Stimulated activated CD4-positive, alpha-beta T cell treated with anti-CD3 and anti-CD28 coated beads, Interleukin-2, amount 100 ng/mL, for 24 hours (primary cell): ENCODE measurements at places on chromosomes 4 and X.

GRCh38 chr4:3285558-3286334 is 7.1 kb upstream of the RGS12 start:
- DNase-seq, result no peak

DNA sequence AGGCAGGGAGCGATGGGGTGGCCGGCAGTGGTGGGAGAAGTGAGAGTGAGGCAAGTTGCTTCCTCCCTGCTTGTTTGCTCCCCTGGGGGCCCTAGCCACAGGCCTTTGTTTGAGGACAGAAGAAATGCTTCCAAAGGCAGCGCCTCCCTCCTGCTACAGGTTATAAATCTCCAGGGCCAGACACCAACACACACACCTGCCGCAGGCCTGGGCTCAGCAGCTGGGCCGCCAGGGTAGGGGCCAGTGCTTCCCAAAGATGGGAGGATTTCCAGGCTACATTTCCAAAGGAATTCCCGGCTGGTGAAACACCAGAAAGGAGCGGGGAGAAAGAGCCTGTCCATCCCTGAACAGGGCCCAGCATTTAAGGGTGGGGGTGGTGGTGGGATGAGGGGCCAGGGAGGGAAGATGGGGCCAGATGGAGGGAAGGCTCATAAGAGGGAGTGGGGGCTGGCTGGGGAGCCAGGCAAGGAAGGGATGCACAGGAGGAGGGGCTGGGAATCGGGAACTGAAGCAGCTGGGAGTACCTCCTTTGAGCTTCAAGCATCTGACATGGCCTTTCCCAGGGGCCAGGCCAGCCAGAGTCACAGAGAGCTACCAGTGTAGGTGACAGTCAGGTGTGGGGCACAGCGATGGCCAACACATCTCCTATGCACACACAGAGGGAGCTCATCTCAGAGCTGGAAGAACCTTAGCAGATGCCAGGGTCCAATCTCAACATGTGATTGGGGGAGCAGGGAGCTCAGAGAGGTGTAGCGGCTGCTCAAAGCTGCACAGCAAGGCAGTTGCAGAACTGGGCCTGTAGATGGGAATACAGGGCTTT is 143.9 kb downstream of the PJA1 start:
- no peak for DNase-seq

DNA sequence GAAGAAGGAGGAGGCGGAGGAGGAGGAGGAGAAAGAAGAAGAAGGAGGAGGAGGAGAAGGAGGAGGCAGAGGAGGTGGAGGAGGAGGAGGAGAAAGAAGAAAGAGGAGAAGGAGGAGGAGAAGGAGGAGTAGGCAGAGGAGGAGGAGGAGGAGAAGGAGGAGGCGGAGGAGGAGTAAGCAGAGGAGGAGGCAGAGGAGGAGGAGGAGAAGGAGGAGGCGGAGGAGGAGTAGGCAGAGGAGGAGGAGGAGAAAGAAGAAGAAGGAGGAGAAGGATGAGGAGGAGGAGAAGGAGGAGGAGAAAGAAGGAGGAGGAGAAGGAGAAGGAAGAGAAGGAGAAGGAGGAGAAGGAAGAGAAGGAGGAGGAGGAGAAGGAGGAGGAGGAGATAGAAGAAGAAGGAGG is 19.9 kb downstream of the MRFAP1 start:
- DNase-seq, result no peak

DNA sequence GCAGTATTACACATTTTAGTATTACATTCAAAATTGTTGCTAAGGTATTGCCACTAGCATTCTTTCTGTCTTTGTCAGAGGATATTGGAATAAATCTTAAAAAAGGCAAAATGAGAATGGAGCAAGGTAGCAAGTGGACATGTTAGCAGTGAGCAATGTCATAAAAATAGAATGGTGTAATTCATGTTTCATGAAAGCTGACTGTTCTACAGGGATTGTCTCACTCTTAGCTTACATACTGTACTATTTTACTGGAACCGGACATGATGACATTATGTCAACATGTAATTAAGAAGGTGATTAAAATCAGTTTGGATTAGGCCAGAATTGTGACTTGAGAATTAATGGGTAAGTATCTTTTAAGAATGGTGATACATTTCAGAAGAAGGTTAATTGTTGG is 1086.2 kb downstream of the STIM2 start:
- no peak for DNase-seq

DNA sequence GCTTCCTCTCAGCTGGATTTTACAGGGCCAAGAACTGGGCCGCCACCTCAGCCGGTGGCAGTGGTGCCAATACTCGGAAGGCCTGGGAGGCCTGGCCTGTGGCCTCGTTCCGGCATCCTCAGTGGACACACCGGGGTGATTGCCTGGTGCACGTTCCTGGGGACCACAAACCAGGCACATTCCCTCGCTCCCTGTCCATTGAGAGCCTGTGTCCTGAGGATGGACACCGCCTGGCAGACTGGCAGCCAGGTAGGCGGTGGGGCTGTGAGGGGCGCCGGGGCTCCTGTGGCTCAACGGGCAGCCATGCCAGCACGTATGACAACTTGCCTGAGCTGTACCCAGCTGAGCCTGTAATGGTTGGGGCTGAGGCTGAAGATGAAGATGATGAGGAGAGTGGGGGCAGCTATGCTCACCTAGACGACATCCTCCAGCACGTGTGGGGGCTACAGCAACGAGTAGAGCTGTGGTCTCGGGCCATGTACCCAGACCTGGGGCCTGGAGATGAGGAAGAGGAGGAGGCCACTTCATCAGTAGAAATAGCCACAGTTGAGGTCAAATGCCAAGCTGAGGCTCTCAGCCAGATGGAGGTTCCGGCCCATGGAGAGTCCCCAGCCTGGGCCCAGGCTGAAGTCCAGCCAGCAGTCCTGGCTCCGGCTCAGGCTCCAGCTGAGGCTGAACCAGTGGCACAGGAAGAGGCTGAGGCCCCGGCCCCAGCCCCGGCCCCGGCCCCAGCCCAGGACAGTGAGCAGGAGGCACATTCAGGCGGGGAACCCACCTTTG is 70.4 kb downstream of the STARD8 start:
- DNase-seq, result no peak
